Choroid plexus epithelial cell (primary cell): ENCODE measurements at places on chromosomes 12 and 14.

GRCh38 chr12:39401459-39401858 is 41.5 kb downstream of the KIF21A start:
- no peak for DNase-seq

GRCh38 chr12:4089121-4089606 is 184.4 kb upstream of the CCND2 start:
- DNase-seq = peak; percentile 51

- DNase-seq = peak; percentile 0
Measured at GRCh38 chr14:88289234-88289633, 33.8 kb downstream of the KCNK10 start.

GRCh38 chr14:102352213-102352612 is 10.5 kb downstream of the CINP start:
- peak; percentile 14 for DNase-seq

GRCh38 chr12:115755061-115755724 is 522.3 kb downstream of the MED13L start:
- DNase-seq = no peak

GRCh38 chr12:71465796-71466195 is 26.2 kb downstream of the LGR5 start:
- DNase-seq = no peak

DNA sequence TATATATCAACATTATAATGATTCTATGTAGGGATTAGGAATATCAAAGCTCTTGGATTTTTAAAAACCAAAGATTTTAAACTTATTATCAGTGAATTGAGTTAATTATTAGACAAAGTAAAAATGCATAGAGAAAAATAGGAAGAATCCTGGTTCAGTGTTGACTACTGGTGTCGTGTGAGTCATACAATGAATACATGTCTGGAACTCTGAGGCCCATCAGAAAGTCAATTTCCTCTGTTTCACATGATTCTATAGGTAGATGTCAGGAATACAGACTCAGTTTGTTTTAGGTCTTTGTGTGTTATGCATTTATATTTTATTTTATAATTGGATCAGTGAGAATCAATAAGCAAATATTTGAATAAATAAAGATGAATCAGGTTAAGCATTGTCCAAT is 84.5 kb upstream of the RTL1 start:
- DNase-seq = peak; percentile 46

DNA sequence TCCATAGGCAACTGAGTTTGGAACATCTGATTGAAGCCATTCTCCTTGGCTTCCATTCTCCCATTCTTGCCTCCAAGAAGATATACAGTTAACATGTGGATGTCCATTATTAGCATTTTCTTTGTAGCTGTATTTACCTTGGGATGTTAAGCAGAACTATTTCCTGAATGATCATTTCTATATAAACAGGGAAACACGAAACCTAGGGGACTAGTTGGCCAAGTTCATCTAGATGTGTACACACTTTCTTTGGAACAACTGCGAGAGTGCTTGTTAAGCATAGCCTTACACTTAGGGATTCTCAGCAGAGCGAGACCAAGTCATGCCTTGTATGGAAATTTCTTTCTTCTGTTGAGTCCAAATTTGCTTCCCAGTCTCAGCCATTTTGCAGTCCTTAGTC is 42.1 kb downstream of the DRAM1 start:
- DNase-seq = no peak

GRCh38 chr14:51870606-51871005 is 10.2 kb downstream of the GNG2 start:
- no peak for DNase-seq

DNA sequence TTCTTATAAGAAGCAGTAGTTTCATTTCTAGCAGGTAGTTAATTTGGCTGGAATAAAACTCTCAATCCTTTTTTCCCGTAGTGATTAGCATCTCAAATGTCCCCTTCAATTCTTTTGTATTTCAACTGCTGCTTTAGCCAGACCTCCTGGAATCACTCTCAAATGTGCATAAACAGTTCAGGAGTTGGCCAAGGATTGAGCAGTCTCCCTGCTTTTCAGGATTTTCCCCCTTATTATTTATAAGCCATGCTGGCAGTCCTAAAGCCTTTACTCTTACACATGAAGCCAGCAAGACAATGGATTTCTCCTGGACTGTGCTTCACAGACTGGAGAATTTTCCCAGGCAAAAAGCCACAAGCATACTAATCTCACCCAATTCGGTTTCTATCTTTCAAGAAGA is 950.1 kb downstream of the VRK1 start:
- no peak for DNase-seq

DNA sequence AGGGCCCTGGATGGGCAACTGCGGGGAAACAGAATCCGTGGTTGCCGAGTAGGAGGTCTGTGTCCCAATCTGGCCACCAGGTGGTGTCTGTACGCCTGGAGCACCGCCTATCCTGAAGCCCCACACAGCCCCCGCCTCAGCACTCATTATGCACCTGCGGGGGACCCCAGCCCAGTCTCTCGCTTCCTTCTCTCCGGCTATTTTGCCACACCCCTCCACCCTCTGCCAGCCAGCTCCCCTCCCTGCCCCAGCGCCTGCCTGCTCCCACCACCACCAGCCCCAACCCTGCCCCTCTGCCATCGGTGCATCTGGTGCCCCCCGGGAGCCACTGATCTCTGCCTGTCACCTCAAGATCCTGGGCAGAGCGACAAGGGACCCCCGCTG is 2.2 kb upstream of the NXPH4 start:
- peak; percentile 66 for DNase-seq

- DNase-seq = no peak
Measured at GRCh38 chr12:67722296-67722695, 73.8 kb downstream of the DYRK2 start.

GRCh38 chr14:30312214-30312613 is 246.7 kb upstream of the G2E3 start:
- DNase-seq = no peak

GRCh38 chr12:39605501-39605900 is 14.1 kb downstream of the ABCD2 start:
- DNase-seq = peak; percentile 72

DNA sequence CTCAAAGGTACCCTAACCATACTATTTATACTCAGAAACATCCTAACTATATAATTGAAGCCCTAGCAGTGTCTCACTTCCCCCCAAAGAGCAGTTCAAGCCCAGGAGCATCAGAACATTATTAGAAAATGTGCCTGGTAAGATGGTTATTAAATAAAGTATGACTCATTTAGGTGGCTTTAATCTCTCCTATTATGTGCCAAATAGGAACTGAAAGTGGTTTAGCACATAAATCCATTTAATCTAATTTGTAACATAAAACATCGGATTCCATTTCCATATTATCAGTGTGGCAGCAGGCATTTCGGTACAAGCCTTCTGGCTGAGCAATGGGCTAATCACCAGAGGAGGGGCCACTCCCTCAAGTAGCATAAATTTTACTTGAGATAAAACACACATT is 395.2 kb upstream of the TMTC1 start:
- DNase-seq = no peak

DNA sequence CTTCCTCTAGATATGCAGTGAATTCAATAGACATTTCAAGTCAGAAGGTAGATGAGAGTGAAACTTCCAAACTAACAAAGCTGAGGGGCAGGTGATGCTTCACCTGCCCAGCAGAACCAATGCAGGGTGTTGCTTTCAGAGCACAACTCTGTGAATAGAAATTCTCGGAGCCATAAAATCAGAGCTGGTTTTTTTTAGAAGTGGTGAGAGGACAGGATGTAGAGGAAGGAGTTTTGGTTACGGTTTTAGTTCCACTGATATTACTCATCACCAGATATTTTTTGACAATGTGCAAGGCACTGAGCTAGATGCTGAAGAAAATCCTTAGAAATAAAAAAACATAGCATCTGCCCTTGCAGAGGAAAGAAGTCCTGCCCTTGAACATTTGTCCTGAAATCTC is 62.2 kb downstream of the BMP4 start:
- peak; percentile 49 for DNase-seq

DNA sequence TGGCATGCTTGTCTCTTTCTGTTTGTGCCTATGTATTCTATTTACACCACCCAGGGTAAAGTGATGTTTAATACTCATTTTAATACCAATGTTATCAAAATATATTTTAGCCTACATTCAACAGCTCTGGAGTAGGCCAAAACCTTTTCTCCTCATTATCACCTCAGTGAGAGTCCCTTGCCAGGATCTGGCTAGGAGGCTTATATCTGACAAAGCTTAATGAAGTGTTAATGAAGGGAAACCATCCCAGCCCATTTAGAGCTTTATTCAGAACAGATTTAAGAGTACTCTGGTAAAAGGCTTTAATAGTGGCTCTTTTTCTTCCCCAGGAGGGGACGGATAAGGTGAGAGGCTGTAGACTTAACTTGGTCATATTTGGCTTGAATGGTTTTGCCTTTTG is 137.6 kb downstream of the GRIN2B start:
- DNase-seq = no peak

GRCh38 chr12:47841501-47841900 is 21.8 kb upstream of the HDAC7 start:
- no peak for DNase-seq

- DNase-seq = no peak
Measured at GRCh38 chr12:94244165-94245133, 96.1 kb downstream of the PLXNC1 start.

GRCh38 chr12:84814664-84815245 is 97.8 kb downstream of the SLC6A15 start:
- DNase-seq = no peak

DNA sequence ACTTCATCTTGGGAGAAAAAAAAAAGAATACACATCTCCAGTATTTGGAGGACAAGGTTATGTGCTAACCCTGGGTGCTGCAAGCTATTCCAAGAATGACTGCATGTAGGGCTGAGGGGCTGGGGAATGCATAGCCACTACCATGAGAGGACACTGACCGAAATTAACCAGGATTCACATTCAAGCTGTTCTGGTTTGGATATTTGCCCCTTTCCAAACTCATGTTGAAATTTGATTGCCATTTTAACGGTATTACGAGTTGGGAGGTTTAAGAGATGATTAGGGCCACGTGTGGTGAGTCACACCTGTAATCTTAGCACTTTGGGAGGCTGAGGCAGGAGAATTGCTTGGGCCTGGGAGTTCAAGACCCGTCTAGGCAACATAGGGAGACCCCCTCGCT is 18.5 kb upstream of the MARK3 start:
- no peak for DNase-seq

DNA sequence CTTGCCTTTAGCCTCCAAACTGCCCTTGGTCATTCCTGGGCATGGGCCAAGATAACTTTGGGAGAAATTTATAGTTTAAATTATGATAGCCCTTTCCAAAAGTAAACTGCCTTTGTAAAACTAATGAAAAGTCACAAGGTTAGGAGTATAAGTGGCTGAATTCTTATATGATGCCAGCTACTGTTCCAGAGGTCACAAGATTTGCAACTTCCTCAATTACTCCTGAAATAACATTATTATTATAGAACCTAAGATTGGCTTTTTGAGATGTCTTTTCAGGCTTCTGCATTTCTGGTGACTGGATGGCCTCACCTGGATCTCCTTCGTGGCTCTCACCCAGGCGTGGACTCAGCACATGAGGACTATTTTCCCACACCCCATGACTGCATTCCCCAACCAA is 55.0 kb downstream of the OSBPL8 start:
- no peak for DNase-seq

- no peak for DNase-seq
Measured at GRCh38 chr12:71790331-71790730, 35.7 kb downstream of the RAB21 start.

- DNase-seq = no peak
Measured at GRCh38 chr12:91271185-91271584, 88.6 kb upstream of the DCN start.

DNA sequence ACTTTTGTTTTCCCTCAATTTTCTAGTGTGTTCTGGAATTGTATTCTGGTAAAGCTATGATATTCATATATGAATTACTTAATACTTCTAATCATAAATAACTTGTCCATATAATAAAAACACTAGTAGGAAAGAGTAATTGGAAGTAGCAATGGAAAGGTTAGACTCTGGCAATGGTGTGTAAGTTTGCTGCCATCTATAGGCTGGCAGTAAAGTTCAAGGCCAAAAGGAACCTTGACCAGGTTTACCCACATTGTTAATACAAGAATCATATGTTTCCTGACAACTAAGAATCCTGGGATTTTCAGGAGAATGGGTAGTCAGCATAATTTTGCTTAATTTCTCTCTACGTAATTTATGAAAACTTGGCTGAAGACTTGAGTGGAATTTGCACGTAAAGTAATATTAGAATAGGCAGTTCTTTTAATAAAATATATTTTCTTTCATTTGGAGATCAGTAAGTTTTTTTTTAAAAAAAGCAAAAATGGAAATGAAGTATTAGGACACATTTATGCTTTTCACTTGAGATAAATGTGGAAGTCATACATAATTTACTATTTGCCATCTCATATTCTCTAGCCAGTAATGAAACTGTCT is 926.7 kb downstream of the GALC start:
- DNase-seq = peak; percentile 1

DNA sequence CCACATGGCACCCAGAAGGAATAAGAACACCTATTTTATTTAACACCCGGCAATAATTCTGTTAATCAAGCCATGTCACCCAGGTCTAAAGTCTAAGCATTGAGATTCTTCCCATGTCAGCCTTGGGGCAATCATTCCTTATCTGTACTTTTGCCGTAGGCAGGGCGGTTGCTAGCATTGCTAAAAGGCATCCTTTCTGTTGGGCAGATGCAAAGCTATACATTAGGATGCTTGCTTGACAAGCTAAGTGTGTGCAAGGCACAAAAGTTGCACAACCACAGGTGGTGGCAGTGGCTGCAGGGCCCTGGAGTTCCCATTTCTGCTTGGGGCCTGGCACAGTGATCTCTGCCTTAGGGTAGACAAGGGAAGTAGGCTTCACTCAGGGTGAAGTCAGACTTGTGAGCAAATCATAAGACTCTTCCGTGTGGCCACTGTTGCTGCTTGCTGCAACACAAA is 12.5 kb upstream of the GALNT6 start:
- DNase-seq = no peak

DNA sequence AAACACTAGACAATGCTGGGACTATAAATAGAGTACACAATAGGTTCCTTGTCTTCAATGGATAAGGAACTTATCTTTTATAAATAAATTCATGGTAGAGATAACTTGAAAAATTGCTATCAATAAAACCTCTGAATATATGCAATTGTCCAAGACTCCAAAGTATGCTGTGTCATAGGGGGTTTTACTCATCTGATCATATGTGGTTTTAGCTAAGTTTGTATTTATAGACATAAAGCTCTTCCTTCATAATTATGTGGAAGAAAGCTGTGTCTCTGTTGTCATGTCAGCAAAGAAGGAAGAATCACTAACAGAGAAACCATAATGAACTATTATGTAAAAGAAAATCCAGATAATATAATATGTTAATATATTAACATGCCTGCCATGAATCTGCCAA is 111.5 kb upstream of the ATXN7L3B start:
- no peak for DNase-seq

GRCh38 chr12:128290938-128291337 is 24.0 kb downstream of the TMEM132C start:
- no peak for DNase-seq
